NCI-H524 (cell line): ENCODE measurements at places on chromosomes 2 and 18.

- peak; percentile 45 for DNase-seq
Measured at GRCh38 chr2:17813010-17813741, 3.1 kb upstream of the MSGN1 start.

DNA sequence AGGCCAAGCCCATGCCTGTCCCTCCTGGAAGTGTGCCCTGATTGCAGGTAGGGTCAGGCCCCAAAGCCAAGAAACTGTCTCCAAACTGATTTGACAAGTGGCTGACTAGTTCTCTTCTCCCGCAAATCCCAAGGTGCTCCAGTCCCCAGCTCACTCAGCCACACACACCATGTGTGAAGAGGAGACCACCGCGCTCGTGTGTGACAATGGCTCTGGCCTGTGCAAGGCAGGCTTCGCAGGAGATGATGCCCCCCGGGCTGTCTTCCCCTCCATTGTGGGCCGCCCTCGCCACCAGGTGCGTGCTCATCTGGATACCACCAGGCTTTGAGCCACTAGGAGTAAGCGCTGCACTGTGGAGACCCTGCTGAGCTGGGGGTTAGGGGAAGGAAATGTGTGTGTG lies 8.3 kb downstream of the ACTG2 start:
- peak; percentile 29 for DNase-seq

DNA sequence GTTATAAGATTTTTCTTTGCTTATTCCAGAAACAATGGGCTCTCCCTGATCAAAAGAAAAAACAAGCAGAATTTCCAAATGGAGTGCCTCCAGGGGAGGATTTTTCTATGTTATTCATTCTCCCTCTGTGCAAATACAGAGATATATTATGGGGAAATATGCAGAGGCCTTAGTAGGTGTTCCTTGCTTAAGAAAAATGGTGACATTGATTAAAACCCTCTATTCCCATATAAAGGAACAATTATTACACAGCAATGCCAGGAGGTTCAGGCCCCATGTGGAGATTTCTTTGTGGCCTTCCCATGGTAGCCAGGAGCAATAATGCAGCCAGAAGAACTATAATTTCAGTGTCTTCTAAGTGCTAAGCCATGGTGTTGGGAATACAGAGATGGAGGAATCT lies 255.9 kb upstream of the CXCR4 start:
- no peak for DNase-seq

GRCh38 chr2:117856415-117857210 lies 42.1 kb downstream of the DDX18 start:
- no peak for DNase-seq

DNA sequence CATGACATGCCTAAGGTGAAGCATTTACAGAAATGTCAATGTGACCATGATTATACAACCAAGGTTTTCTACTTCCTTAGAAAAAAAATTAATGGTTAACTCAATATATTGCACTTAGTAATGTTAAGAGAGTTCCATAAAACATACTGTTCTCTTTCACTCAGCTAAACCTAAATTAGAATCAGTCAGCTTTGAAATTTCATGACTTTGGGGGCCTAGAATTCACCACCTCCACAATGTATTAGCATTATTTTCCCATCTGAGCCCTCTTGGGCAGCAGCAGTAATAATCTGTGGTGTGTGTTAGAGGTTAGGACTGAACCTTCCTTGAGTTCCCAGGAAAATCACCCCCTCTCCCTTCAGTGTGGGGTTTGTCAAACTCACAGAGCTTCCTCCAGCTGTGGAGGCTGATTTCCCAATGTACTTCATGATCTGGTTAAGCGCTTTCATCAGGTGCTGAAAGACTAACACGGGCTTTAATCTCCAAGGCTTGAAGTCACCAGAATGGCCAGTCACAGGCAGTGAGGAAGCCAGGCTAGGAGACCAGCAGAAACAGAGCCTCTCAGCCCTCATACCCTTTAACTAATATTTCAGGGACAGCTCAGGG lies 7.1 kb upstream of the UPP2 start:
- DNase-seq, result no peak

DNA sequence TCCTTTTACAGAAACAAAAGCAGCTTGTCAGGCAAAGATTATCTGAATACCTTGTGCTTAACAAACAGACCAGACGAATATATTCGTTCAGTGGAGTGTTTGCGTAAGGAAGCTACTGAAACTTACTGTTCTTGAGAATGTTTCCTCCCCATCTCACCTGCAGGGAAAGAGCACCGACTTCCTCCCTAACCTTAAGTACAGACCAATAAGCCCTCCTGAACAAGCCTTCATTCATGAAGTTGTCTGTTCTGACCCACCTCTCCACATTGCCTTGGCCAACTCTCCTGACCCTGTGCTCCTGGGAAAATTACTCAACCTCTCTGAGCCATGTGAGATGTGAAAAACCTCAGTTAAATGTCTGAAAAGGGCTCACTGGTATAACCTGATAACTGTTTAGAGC lies 35.2 kb downstream of the STK39 start:
- DNase-seq, result no peak

- no peak for DNase-seq
Measured at GRCh38 chr2:217248312-217248935, 388.6 kb upstream of the TNP1 start.

GRCh38 chr2:28647682-28648081 lies 103.9 kb upstream of the PPP1CB start:
- no peak for DNase-seq

DNA sequence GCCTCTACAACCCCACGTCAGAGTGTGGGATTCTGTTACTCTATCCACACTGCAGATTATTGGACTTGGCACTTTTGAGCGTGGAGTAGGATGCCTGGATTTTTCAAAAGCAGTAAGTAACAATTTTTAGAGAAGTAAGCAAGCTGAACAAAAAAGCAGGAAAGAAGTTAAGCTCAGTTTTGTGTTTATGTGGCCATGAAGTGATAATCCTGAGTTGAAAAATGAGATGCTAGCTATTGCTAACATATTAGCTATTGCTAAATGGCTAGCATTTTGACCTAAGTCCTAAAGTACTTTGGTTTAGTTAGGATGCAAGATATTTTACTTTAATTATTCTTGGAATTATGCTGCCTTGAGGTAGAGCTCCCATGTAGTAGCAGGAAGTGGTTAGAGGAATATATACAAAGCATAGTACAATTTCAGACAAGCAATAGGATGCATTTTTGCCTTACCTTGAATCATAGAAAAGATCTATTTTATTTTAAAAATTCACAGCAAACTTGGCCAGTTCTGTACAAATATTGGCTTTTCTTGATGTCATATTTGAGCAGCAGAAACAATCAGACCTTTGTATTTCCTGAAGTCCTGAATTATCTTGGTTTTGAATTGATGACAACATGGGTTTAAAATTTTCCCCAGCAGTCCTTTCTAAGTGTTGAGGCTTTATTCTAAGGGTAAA lies 74.6 kb downstream of the COX7A2L start:
- no peak for DNase-seq

GRCh38 chr2:86048888-86049287 lies 56.8 kb downstream of the POLR1A start:
- no peak for DNase-seq

GRCh38 chr2:47354013-47354847 lies 48.7 kb upstream of the MSH2 start:
- no peak for DNase-seq

- DNase-seq, result no peak
Measured at GRCh38 chr18:56841836-56842235, 190.7 kb downstream of the WDR7 start.

DNA sequence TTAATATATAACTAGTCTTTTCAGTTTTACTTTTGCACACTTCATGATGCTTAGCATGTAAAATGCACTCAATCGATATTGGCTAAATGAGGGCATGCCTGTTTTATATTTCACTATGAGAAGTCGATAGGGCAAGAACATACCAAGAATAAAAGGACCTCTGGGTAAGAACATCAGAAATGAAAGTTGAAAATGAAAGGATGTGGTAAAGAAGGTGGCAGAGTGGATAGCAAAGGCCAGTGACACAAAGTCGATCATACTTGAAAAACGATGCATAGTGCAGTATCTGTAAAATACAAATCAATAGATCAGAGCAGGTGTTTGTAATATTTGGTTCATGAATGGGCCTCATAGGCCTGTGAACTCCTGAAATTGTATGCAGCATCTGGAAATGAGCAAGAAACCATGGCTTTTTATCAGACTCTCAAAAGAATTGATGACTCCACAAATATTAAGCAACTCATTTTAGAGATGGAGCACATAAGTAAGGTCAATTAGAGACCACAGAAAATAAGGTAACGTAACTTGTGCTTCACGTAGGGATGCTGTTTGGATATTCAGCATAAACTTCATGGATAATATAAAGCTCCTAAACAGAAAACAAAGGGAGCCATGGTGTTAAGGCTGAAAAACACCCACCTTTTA lies 653.4 kb downstream of the NYAP2 start:
- DNase-seq, result no peak

- no peak for DNase-seq
Measured at GRCh38 chr2:200193331-200193730, 113.2 kb upstream of the SPATS2L start.

- DNase-seq, result no peak
Measured at GRCh38 chr2:19895535-19895934, 6.2 kb downstream of the TTC32 start.

DNA sequence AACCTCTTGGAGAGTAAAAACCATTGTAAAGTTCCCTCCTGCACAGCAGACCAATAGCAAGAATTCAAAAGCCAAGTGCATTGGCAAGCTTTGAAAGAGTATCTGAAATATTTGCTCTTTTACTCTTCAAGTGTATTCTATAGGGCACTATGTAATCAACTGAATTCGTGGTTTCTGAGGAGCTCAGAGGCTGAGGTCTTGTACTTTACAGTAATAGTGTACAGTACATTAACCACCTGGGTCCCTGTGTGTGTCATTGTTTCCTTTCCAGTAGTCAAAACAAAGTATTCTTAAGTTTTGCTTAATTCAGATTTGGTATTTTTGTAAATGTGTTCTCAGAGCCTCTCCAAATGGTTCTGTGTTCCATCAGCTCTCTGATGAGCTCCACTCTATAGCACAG lies 769.7 kb downstream of the LRRTM4 start:
- no peak for DNase-seq

DNA sequence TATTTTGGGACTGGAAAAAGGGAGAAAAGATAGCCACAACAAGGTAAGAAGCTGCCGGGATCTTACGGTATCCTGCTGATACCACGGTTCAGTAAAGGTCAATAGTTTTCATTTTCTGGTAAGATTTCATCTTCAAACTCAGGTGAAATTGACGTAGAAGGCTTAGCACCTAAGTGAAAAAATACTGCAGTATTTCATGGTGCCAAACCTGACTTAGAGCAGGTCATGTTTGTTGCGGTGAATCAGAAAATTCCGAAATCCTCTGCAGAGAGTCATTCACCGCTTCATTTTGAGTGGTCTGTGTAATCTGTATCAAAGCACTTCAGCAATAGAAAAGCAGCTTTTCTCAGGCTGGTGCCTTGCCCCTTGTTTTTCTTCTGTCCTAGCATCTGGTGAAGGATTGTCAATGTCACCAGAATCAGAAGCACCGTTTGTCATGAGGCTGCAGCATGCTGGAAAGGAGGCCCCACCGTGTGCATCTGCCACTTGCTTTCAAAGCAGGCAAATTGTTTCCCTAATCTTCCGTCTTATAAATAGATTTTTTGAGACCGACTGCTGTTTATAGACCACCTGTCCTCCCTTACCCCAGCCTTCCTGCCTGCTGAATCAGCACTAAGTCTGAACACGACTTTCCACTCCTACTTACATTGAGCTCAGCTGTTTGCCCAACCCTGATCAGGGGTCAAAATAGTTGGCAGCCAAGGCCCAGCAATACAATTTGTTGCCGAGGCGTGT lies 156.3 kb downstream of the EML6 start:
- peak; percentile 98 for DNase-seq

GRCh38 chr18:42838546-42839145 lies 276.8 kb downstream of the RIT2 start:
- no peak for DNase-seq

GRCh38 chr2:50538147-50538546 lies 493.8 kb downstream of the NRXN1 start:
- DNase-seq, result no peak

- DNase-seq, result no peak
Measured at GRCh38 chr18:11983592-11983991, 2.3 kb downstream of the IMPA2 start.

DNA sequence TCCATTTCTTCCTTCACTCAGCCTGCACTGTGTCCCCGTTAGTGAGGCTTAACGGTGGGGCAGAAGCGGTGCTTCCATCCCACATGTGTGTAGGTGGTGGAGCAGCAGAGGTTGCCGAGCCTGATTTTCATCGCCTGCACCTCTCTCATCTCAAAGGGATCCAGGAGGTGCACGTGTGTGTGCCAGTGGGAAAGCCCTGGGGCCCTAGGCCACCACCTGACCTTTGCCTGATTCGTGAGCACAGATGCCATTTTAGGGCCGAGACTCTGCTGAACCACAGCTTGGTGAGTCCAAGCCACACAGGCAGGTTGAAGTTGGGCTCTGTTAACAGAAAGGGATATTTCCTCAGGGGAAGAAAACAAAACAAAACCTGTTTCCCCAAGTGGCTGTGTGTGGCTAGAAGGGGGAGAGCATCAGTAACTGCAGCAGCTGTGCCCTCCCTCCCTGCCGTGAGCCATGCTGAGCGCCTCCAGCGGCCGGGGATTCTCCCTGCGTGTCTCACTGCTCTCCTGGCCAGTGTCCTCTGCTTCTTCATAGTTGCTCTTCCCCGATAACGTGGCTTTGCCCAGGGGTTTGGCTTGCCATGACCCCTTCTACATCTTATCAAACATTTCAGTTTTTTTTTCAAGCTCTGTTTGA lies 81.5 kb downstream of the MAPRE2 start:
- peak; percentile 74 for DNase-seq

DNA sequence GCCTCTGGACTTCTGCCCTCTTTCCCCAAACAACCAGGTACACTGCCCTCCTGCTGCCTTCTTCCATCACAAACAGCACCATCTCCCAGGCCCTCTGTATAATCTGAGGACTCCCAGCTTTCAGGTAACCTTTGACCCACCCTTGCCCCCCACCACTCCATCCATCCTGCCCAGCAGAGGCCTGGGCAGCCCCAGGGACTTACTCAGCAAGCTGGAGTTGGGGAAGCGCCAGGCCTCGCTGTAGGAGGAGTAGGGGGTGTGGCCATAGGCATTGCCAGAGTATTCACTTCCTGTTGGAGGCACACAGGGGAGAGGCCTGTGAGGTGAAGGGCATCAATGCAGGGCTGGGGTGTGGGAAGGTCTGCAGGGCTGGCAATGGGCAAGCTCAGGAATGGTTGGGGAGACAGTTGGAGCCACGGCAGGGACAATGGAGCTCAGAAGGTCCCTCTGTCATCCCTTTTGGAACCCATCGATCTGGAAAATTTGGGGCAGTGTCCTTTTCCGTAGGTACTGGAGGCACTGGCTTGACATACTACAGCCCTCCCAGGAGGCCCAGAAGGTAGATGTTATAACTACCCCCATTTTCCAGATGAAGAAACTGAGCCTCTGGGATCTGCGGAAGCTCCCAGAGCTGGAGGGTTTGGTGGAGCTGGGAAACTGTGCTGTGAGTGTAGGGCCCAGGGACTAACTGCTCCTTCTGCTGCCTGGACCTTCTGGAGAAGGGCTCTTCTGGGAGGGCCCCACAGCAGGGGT lies 46.3 kb downstream of the PSD4 start:
- DNase-seq, result no peak

DNA sequence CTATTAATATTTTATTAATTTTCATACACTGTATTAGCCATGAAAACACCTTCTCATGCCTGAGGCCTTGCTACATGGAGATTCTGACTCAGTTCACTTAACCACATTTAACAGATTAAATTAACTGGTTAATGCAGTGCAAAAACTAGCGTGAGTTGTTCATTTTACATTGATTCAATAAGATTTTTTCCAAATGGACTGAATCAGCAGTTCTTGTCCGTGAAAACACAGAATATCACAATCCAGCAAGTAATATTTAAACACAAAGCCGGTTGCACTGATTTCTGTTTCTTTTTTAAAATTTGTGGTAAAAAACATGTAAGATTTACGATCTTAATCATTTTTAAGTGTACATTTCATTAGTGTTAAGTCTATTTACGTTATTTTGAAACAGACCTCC lies 118.2 kb upstream of the THUMPD2 start:
- no peak for DNase-seq
